Left lung (tissue), 14 donors: ENCODE measurements at places on chromosomes 7 and 10. TPM values are rescaled to one million over a fixed set of nuclear protein-coding genes. Genes with fewer than 3 reads are reported as not detected.

The AGFG2 gene
- 28.6 TPM for total RNA-seq

The SPAG6 gene
- not detected for total RNA-seq

The LIPM gene
- not detected for total RNA-seq

The GIMAP7 gene
- total RNA-seq, result 16.7 TPM

The UFSP1 gene
- total RNA-seq, result 1.8 TPM

The CYP3A4 gene
- not detected for total RNA-seq

The HYAL4 gene
- total RNA-seq, result not detected

The HOXA6 gene
- 5.0 TPM for total RNA-seq

The GOLGA7B gene
- 0.68 TPM for total RNA-seq

The NPTX2 gene
- total RNA-seq, result 1.3 TPM

The FAM25G gene
- not detected for total RNA-seq

The AQP1 gene
- total RNA-seq, result 1,008 TPM

The CFAP58 gene
- total RNA-seq, result 0.29 TPM

The AGR2 gene
- total RNA-seq, result 182 TPM

The FHIP2A gene
- total RNA-seq, result 27.7 TPM

The NCF1 gene
- total RNA-seq, result 8.7 TPM

The CNTNAP2 gene
- 0.94 TPM for total RNA-seq

- DNase-seq, result no peak
Measured at GRCh38 chr7:112510001-112510742, 29.4 kb downstream of the LSMEM1 start.

DNA sequence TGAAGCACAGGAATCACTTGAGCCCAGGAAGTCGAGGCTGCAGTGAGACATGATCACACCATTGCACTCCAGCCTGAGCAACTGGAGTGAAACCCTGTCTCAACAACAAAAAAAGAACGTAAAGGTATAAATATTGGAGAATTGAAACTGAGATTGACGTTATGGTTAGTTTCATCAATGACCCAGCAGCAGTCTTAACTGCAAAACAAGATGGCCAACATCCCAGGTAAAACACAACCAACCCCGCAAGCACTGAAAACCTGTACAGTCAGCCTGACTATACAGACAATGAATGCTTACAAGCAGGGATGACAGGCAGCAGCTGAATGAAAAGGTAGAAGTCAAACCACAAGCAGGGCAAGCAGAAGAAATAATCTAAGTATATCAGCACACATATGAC, 34.7 kb downstream of the WAPL start:
- DNase-seq, result no peak

DNA sequence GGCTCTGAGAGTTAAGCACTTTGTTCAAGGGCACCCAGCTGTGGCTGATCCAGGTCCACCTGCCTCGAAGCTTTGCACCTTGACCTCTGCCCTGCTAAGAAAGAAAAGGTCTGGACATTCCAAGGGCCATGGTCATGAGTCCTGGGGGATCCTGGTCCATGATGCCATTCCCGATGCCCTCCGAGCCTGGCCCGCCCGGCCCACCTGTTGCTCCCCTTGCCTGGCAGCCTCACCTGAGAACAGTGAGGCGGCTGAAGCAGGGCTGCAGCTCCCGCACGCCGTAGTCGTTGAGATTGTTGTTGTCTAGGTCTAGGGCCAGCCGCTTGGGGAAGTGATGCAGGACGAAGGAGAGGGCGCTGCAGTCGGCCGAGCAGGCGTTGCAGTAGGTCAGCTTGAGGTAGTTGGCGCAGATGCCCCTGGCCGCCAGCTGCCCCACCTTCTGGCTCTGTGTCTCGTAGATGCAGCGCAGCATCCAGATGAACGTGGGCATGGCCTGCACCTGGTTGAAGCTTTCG, 27.5 kb downstream of the NOD1 start:
- DNase-seq, result no peak

- DNase-seq, result no peak
Measured at GRCh38 chr7:91407942-91408341, 143.7 kb downstream of the FZD1 start.

- DNase-seq, result no peak
Measured at GRCh38 chr10:110863361-110863760, 8.4 kb upstream of the PDCD4 start.

DNA sequence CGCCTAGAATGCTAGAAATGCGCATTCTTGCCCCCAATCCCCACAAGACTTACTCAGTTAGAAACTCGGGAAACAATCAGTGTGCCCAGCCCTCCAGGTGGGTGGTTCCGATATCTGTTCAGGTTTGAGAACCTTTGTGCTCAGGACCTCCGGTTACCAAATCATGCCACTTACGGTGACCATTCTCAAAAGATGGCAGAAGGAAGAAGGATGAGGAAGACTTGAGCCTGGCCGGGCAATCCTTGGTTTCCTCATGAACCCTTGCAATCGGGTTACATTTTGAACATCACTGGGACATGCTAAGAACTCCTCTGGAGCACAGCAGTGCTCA, 52.1 kb downstream of the RBM17 start:
- no peak for DNase-seq

GRCh38 chr7:102065226-102065625, 221.4 kb upstream of the SH2B2 start:
- DNase-seq, result no peak

- no peak for DNase-seq
Measured at GRCh38 chr10:121662945-121663917, 65.0 kb upstream of the FGFR2 start.

DNA sequence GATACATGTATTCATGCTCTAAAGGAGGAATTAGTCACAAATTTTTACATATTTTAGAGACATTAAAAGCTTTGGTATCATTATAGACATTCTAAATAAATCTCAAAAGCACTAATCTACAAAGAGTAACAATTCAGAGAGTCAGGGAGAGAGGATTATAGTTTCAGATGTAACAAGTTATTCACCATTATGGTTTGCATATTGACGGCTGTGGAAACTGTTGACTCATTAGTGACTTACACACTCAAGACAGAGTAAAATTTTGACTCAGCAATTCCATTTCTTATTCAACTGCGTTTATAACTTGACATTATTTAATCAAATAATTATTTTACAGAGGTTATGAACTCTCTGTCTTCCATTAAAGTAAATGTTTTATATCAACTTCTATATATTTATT, 95.4 kb upstream of the SEMA3C start:
- no peak for DNase-seq

DNA sequence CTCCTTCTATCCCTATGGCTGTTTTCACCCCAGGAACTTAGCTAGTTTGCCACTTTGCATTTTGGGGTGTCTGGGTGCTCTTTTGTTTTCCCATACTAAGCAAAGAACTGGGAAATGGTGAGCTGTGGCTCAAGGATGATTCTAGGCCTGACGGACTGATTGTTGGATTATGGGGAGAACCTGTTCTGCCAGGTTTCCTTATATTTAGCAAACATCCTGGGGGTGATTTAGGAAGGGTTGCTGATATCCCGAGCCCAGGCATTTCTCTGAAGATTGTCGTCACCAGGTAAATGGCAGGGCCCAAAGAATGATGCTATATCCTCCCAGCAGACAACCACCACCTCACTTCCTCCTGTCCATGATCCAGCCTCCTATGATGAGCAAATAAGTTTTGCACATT, 72.1 kb upstream of the GRB10 start:
- no peak for DNase-seq

DNA sequence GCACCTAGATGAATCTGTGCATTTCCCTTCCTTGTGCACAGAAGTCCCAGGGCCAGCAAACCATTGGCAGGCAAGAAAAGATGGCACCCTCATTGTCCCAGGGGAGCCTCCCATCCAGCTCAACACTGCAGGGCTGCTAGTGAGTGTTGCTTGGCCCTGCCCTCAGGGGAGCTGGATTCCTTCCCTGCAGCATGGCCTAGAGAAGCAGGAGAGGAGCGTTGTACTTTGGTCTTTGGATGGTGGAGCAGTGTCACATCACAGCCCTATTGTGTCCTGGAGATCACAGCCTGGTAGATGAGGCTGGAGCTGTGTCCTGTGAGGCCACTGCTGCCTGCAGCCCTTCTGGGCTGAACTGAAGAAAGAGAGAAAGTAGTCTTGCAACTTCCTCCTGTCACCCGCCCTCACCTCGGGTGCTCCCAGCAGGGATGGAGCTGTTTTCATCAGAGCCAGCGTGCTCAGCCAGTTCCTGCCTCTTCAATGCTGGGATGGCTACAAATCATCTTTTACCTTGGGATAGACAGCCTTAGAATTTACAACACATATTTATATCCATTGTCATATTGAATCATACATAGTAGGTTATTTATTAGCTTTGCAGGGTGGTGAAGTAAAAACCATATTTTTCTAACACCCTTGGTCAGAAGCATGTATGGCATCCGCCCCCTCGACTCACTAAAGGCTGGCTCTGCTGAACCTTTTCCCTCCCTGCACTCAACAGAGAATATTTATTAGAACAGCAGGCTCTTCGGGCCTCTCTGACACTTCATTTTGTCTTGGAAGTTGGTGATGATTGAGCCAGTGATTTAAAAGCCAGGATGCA, 43.1 kb upstream of the FAM180A start:
- DNase-seq, result no peak

- no peak for DNase-seq
Measured at GRCh38 chr7:157952050-157952667, 615.4 kb downstream of the DNAJB6 start.

- no peak for DNase-seq
Measured at GRCh38 chr7:1400371-1400770, 58.9 kb downstream of the MICALL2 start.

DNA sequence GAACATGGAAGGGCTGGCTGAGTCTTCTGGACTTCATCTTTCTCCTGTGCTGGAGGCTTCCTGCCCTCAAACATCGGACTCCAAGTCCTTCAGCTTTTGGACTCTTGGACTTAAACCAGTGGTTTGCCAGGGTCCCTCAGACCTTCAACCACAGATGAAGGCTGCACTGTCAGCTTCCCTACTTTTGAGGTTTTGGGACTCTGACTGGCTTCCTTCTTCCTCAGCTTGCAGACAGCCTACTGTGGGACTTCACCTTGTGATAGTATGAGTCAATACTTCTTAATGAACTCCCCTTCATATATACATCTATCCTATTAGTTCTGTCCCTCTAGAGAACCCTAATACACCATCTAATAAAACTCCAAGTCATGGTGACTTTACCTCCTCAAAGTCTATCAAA, 4.0 kb upstream of the CLEC5A start:
- no peak for DNase-seq

DNA sequence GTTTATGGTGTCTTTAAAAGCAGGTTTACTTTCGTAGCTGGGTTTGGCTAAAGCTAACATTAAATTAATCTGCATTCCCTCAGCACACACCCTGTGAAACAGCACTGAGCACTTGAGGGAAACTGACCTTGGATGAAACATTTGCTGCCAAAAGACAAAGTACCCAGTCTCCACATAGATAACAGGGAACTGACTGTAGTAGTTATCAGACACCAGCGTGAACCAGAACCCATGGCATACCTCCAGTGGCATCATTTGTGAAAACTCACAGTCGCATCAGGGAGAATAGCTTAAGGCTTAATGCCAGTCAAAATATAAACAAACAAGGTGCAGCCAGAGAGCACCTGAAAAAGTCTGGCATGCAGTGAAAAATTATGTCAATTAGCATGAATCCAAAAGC, 357.8 kb upstream of the C7orf33 start:
- no peak for DNase-seq

- no peak for DNase-seq
Measured at GRCh38 chr10:22760025-22760424, 45.6 kb upstream of the PIP4K2A start.

- DNase-seq, result no peak
Measured at GRCh38 chr10:105112862-105113261, 471.8 kb downstream of the SORCS3 start.

- no peak for DNase-seq
Measured at GRCh38 chr7:81626008-81626407, 143.8 kb downstream of the HGF start.

GRCh38 chr10:351770-352334, 216.6 kb downstream of the ZMYND11 start:
- no peak for DNase-seq

- DNase-seq, result no peak
Measured at GRCh38 chr10:80553436-80553835, 15.7 kb downstream of the SH2D4B start.

DNA sequence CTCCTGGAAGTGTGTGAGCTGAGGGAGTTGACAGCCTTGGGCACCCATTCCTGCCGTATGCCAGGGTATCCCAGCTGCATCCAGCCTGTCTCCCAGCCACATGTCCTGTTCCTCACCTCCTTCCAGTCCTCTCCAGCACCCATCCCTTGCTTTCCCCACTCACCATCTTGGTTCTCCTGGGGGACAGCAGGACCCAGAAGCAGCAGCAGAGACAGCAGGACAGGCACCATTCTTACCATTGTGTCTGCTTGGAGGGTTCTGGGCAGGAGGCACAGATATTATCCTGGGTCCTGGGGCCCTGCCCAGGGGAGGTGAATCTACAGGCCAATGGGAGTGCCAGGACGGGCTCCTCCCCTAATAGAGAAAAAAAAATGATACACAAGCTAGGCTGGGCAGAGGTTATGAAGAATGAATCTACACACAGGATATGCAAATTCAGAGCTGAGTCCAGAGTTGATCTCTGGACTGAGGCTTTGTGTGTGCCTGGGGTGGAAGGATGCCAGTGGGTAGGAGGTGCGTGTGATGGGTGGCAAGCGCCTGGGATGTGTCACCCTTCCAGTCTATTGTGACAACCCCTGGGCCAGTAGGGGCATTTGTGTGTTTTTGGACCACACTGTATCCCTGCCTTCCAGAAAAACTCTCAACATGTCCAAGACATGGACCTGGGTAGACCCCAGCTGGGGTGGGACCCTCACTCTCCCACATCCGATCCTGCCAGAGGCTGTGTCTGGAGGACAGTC, at the start of gene AZGP1:
Gene AZGP1 (minus strand): TSS at position 250 of the 740 bp plus-strand sequence. CDS start 11 bp downstream, at position 239.
- DNase-seq, result no peak

- no peak for DNase-seq
Measured at GRCh38 chr7:49089717-49090116, 165.4 kb downstream of the CDC14C start.

GRCh38 chr7:266851-267840, 22.8 kb upstream of the FOXL3 start:
- no peak for DNase-seq

DNA sequence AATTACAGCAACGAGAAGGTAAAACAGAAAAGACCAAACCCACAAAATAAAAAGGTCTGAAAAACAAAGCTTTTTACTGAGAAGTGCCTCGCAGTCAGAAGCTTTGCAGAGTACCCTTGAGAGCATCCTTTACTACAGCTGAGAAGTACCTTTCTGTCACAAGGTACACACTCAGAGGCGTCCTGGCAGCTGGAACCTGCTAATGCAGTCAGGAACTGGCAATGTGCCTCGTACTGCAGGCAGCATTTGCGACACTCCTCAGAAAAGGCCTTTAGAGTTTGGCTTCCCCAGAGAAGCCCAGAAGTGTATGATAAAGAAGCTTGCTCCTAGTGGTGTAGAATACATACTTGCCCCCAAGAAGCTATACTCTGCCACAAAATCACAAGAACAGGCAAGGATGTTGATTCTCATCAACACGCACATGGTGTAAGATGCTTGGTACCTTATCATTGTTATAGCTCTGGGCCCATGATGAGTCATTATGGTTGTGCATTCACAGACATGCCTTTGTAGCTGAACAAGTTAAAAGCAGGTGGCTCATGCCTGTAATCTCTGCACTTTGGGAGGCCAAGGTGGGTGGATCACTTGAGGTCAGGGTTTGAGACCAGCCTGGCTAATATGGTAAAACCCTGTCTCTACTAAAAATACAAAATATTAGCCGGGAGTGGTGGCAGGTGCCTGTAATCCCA, 2.0 kb upstream of the GTPBP4 start:
- DNase-seq, result no peak
